ENCODE measurements at places on chromosomes 5 and 9.

- DNase-seq: no peak
Measured at GRCh38 chr9:75990576-75991304, 100.3 kb downstream of the PCSK5 start.

DNA sequence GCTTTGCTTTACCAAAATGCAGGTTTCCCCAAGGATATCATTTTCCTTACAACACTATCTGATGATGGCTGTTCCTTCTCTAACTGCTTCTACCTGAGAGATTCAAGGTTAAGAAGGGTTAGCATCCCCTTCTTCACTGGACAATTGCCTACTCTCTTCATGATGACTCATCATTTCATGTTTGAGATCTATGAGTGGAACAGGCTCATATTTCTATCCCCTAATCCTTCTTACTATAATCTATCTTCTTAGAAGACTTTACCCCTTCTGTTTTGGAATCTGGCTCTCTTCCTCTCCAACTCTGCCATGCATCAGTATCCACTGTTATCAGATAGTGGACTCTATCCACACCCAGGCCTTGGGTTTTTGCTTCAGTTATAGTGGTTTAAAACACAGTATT lies 54.3 kb downstream of the NR3C1 start:
- no peak for DNase-seq

DNA sequence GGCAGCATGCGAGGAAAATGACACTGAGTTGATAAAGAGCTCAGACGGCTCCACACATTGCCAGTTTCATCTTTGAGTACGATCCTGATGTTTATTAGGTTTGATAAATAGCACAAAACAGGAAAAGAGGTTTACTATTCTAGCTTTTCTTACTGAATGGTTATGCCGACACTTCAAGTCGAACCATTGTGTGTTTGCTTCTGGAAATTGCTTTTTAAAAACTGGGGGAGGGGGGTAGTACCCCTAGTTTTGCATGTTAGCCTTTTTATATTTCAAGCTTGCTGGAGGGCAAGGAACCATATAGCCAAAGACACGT lies 5.2 kb downstream of the PTCH1 start:
- no peak for DNase-seq

DNA sequence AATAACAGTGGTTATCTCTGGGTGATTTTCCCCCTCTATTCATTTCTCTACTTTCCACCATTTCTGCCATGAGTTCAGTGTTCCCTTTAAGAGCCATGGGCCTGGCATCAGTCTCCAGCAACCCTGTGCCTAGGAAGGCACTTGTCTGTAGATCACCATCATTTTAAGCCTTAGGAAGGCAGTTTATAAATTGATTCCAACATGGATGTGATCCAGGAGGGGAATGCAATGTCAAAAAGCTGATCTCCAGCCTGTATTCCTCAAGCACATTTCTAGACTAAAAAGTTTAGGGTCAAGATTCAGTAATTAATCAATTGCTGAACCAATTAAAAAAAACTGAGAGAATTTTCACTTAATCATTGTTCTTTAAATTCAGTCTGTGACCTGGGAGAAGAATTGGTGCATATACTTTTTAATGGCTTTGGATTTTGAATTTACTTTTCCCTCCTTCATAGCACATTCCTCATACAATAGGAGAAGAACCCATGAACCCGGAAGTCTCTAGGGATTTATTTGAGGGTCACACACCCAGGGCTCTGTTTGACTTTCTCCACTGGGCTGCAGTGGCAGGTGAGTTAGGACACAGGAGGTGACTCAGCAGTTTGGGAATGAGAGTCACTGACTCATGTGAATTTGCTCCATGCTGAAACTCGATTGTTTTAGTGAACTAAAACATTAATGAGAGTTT lies 6.1 kb upstream of the ERMP1 start:
- no peak for DNase-seq

- no peak for DNase-seq
Measured at GRCh38 chr5:62306323-62306895, 403 bp downstream of the KIF2A start.

GRCh38 chr5:50667653-50668595 lies 1.5 kb downstream of the PARP8 start:
- DNase-seq: no peak

- DNase-seq: no peak
Measured at GRCh38 chr9:93699650-93700049, 123.3 kb downstream of the PHF2 start.

GRCh38 chr5:15529821-15530220 lies 29.8 kb downstream of the FBXL7 start:
- DNase-seq: no peak

DNA sequence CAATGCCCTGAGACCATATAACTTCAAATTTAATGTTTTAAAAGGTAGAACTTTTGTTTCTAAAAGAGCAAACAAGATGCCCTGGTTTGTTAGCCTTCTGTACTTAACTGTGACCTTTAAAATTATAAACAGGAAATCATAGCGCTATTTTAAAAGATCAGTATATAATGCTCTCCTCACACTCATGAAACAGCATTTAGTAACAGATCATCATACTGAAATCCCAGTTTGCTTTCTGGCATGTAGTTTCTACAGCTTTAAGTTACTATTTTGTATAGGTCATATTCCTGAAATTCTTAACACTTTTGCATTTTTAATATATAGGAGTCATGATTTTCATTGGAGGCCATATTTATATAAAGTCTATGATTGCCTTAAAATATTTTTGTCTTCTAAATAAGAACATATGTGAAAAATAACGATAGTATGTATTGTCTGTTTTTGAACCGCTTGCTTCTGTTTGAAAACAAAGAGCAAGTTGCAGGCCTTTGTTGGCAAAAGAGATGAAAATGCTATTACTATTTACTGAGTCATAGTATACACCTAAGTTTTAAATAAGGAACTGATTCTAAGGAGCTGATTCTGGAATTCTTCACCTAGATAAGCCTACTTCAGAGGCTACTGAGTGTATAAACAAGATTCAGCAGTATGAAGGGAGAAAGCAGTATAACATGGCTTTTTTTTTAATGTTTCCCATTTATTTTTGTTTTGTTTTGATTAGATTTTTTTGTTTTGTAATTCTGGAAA lies 20.5 kb downstream of the SRFBP1 start:
- no peak for DNase-seq

GRCh38 chr5:30156156-30156555 lies 1037.3 kb upstream of the CDH6 start:
- DNase-seq: peak; percentile 42

- DNase-seq: no peak
Measured at GRCh38 chr5:141374627-141375026, 936 bp downstream of the PCDHGA6 start.

GRCh38 chr5:29518176-29518575 lies 1675.3 kb upstream of the CDH6 start:
- DNase-seq: no peak

GRCh38 chr5:168152660-168153059 lies 138.8 kb upstream of the WWC1 start:
- DNase-seq: no peak

DNA sequence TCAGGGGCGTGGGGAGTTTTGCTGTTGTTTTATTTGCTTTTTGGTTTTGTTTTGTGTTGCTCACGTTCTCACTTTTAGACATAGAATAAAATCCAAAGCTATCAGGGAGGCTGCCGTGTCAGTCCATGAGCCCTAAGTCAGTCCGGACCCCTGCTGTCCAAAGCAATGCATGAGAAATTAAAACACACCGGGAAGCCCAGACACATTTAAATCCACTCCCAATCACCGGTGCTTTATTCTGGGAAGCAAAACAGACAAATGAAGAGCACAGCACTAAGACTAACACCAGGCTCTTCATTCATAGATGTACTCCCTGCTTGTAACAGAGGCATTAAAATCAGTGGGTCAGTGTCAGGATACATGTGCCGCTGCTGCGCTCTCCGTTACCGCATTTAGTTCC lies 180.9 kb downstream of the IRX2 start:
- DNase-seq: no peak

GRCh38 chr5:160347448-160347847 lies 23.0 kb downstream of the C1QTNF2 start:
- no peak for DNase-seq

DNA sequence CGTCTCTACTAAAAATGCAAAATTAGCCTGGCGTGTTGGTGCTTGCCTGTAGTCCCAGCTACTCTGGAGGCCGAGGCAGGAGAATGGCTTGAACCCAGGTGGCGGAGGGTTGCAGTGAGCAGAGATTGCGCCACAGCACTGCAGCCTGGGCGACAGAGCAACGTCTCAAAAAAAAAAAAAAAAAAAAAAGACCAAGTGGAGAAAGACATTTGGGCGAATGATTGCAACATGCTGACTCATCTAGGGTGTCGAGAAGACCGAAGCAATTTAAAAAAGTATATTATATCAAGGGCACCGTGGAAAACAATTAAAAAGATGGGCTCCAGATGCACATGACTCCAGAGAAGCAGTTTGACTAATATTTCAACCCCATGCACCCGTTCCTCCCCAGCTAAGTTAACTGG lies 9.2 kb downstream of the KLF4 start:
- DNase-seq: no peak

DNA sequence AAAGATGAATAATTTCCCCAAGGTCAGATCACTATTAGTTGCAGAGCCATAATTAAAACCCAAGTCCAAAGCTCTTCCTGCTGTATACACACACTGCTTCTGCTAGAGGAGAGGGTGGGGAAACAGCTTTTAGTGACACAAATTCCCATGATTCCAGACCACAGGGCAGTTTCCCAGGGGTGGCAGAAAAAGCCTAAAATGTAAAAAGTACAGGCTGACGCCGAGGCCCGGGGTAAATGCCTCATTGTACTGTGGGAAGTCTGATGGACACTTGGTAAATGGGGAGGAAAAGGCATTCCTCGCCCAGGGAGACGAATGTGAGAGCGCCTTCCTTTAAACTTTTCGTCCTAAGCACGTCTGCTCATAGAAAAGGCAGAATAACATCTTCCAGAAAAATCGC lies 65.7 kb downstream of the DENND1A start:
- DNase-seq: no peak

- DNase-seq: no peak
Measured at GRCh38 chr9:81621118-81621517, 68.2 kb downstream of the TLE1 start.

DNA sequence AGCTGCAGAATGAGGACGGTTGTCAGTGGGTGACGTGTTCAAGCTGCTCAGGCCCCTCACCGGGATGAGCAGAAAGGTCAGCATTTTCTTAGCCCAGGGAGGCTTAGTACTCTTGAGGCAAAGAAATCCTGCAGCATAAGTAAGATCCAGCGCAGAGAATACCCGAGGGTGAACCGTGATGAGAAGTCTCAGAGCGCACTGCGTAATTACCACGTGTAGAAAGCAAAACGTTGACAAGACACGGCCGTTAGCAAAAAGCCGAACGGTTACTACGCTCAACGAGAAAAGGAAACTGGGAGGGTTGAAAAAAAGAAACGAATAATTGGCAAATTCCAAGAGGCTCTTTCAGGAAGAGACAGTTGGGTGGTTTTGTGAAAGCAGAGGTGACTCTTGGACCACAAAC lies 104.0 kb downstream of the COL23A1 start:
- DNase-seq: no peak

GRCh38 chr9:114238472-114238871 lies 83.1 kb downstream of the COL27A1 start:
- no peak for DNase-seq

- no peak for DNase-seq
Measured at GRCh38 chr9:123784518-123784917, 145.4 kb downstream of the DENND1A start.

DNA sequence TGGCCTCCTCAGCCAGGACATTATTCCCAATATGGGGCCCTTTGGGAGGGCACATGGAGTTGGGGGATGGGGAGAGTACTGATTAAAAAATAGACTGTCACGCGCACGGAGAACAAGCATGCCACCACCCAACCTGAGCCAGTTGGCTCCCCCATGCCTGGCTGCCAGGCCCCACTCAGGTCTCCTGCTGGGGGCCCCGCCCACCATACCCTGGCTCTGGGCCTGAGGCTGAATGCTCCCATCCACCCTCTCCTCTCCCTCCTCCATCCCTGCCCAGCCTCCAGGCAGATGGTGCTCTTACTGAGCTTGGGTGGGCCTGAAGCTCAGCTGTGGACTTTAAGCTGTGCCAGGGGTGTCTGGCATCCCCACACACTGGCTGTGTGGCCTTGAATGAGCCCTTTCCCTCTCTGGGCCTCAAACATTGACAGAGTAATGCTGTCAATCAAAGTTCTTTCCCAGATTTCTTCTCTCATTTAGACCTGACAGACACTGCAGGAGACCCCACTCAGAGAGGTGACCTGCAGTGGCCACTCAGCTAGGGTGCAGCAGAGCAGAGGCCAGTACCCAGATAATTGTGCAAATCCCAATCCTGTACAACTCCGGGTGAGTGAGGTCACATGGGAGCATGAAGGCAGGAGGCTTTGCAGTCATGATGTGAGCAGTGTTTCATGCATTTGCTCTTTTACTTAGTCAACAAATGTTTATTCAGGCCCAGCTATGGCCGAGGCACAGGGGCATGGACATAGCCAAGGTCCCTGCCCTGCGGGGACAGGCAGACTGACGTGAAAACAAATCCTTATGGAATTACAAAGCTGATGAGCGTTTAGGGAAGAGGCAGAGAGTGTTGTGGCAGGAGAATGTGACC lies 9.8 kb upstream of the SYNPO start:
- no peak for DNase-seq

- DNase-seq: no peak
Measured at GRCh38 chr5:136511046-136511445, 145.7 kb upstream of the TRPC7 start.

GRCh38 chr9:93517331-93517730 lies 59.1 kb upstream of the PHF2 start:
- DNase-seq: no peak

- DNase-seq: no peak
Measured at GRCh38 chr5:5711112-5711511, 288.6 kb downstream of the ICE1 start.

DNA sequence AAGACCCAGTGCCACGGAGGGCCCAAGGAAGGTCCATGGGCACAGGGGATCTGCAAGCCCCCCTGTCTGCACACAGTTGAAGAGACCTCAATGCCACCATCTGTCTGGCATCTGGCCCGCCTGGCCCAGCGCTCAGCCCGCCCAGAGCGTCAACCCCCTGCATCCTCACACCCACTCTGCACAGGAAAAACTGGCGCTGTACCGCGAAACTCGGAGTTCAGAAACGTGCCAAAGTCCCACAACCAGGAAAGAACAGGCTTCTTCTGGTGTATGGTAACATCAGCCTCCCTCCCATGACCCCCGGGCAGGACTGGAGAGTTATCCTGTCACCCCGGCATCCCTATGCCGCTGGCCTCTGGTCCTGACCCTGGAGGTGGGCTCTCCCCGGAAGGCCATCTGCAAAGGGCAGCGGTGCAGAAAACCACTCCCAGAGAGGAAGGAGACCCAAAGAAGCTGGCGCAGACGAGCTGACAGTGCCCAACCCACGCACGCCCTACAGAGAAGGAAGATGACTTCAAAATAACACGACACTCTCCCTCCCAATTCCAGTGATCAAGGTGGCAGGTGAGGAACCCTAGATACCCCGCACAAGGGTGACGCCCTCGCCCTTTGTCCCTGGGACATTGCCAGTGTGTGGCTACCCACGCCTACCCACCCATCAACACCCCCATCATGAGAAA lies 18.9 kb downstream of the VAV2 start:
- DNase-seq: no peak

DNA sequence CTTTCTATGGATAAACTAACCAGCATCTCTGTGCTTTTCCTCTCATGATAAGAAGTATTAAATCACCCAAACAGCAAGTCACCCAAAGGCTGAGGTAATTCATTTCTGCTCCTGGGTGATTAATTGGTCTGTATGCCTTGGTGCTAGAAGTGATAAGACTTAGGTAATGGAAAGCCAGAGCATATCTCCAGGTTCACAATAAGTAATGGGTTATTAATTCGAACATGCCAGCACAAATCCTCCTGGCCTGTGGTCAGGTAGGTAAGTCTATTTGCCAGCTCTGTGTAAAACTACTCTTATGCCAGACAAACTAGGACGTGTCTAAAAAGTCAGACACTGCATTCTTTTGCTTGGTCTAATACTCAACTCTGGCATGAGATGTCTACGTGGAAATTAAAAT lies 11.2 kb upstream of the ENC1 start:
- DNase-seq: no peak

Measured in Panc1 (cell line).